ENCODE measurements at places on chromosomes 2 and 18.

- DNase-seq = no peak
Observed at GRCh38 chr2:88148929-88149438, 21.1 kb upstream of the FABP1 start.

- DNase-seq = no peak
Observed at GRCh38 chr2:229282758-229283546, 11.9 kb upstream of the PID1 start.

DNA sequence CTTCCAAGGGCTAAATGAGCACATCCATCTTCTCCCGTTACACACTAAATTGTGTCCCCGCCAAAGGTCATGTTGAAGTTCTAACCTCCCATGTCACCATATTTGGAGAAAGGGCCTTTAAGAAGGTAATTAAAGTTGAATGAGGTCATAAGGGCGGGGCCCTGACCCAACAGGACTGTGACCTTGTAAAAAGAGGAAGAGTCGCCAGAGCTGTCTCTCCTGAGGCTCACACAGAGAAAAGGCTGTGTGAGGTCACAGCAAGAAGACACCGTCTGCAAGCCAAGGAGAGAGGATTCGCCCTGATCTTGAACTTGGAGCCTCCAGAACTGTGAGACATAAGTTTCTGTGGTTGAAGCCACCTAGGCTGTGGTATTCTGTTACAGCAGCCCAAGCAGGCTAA lies 24.1 kb downstream of the TRABD2A start:
- DNase-seq = no peak

DNA sequence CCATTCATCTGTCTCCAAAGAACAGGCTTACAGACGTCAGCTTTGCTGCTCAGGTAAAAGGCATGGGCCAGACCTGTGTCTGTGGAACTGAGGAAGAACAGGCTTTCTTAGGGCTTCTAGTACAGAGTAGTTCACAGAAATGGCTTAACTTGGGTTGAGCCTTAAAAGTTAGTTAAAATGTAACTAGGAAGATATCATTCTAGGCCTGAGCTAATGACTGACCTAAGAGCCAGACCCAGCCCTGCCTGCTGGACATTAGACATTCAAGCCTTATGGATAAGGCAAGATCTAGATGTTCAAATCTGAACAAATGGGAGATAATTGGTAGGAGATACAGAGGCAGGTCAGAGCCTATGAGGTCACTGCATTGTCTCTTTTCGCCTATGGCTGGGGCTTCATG lies 73.9 kb upstream of the SLC14A2 start:
- DNase-seq = no peak

- DNase-seq = no peak
Observed at GRCh38 chr2:83661711-83662110, 797.4 kb downstream of the SUCLG1 start.

- DNase-seq = no peak
Observed at GRCh38 chr18:10009321-10010144, 95.7 kb downstream of the VAPA start.

DNA sequence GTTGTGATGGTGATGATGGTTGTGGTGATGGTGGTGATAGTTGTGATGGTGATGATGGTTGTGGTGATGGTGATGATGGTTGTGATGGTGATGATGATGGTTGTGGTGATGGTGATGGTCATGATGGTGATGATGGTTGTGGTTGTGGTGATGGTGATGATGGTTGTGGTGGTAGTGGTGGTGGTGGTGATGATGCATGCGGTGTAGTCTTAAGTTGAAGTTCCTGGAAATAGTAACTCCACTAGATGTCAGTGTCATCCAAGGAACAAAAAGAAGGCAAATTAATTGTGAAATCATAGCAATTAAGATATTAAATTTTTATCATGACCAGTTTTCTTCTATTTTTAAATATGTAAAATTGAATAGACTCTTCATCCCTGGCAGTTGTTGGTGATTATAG lies 309.2 kb downstream of the AGAP1 start:
- no peak for DNase-seq

- no peak for DNase-seq
Observed at GRCh38 chr2:218832081-218832480, 478 bp upstream of the PRKAG3 start.

- DNase-seq = no peak
Observed at GRCh38 chr2:236642584-236643291, 73.1 kb downstream of the ACKR3 start.

DNA sequence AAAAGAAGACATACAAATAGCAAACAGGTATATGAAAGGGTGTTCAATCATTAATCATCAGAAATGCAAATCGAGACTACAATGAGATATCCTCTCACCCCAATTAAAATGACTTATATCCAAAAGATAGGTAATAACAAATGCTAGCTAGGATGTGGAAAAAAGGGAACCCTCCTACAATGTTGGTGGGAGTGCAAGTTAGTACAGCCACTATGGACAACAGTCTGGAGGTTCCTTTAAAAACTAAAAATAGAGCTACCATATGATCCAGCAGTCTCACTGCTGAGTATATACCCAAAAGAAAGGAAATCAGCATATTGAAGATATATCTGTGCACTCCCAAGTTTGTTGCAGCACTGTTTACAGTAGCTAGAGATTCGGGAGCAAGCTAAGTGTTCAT lies 271.5 kb downstream of the MBD5 start:
- DNase-seq = no peak

DNA sequence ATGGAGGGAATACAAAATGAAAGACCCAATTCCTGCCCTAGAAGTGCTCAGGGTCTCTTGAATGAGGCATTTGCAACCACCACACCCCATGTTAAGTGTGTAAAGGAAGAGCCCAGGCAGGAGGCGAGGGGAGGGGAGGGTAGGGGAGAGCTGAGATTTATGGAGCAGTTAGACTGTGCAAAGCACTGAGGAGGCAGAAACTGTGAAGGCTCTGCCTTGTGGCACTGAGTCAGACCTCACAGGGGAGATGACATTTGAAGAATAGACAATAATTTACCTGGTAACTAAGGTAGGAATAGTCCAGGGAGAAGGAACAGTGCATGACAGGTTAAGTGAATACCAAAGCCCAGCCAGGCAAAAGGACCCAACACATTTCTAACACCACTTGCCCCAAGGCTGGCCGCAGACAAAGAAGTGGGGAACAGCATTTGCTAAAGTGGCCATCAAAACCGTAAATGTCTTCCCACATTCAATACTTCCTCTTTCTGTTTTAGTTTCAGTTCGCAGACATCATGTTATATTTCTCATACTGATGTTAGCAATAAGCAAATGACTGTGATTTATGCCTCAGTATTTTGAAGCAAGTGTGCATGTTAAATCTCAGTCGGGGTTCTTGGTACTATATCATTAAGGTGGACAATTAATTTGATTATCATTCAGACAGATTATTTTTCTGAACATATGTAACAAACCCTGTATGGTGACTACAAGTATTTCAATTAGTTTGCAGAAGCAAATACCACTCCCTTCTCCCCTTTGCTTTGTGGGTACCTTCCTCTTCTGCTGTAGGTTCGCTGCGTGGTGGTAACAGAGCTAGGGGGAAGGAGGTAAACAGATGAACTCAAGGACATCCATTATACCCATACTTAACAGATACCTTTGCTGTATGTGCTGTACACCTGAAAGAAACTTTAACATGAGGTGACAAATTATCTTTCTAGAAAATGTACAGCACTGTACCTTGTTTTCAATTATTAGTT lies 27.5 kb downstream of the CDH20 start:
- DNase-seq = no peak

- no peak for DNase-seq
Observed at GRCh38 chr18:36203360-36203895, 16.1 kb downstream of the MOCOS start.

DNA sequence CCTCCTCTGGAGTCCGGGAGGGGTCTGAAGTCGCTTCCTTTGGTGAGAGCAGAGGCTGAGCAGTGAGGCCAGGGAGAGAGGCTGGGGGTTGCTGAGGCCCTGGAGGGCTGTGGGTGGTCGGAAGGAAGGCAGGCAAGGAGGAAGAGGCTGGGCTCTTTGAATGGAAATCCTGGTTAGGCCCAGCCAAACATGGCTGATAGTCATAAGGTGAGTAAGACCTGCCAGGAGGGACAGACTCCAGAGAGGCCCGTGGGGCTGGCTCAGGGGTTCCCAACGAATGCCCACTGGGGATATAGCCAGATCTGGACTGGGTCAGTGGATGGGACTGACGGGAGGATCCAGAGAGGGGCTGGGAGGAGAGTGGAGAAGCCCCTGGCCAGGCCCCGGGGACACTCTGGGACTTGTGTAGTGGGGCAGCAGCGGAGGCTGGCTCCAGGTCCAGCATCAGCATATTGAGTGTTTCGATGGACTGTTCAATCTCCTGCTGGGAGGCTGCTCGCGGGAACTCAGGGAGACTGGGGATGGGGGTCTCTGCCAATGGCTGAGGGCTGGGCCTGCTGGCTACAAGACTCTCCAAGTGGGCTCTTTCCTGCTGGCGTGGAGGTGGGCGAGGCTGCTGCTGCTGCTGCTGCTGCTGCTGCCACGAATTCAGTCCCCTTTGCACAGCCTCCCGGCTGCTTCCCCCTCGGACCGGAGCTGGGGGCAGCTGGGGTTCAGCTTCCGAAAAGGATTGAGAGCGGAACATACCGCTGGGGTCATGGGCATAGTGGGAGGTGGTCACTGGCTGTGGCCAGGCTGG lies 155.0 kb downstream of the TNS1 start:
- no peak for DNase-seq

DNA sequence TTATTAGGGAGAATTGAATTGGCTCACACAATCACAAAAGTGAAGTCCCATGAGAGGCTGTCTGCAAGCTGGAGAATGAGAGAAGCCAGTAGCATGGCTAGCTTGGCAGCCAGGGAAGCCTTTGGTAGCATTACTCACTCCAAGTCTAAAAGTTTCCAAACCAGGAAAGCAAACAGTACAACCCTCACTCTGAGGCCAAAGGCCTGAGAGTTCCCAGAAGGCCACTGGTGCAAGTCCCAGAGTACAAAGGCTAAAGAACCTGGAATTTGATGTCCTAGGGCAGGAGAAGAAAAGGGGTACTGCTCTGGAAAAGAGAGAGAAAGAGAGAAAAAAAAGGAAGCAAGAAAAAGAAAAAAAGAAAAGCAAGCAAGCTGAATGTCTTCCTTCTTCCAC lies 318.2 kb downstream of the RND3 start:
- DNase-seq = no peak

GRCh38 chr2:72581560-72582181 lies 244.2 kb downstream of the EXOC6B start:
- no peak for DNase-seq

GRCh38 chr2:149438330-149438960 lies 108.1 kb downstream of the LYPD6 start:
- DNase-seq = no peak

GRCh38 chr2:175709248-175709647 lies 292.8 kb downstream of the LNPK start:
- DNase-seq = no peak

GRCh38 chr2:57696016-57696415 lies 350.6 kb upstream of the VRK2 start:
- no peak for DNase-seq

- no peak for DNase-seq
Observed at GRCh38 chr18:44781886-44782285, 101.2 kb downstream of the SETBP1 start.
